Activated T-cell treated with anti-CD3 and anti-CD28 coated beads, Interleukin-2, amount 50 U/mL, for 48 hours (primary cell): ENCODE measurements at places on chromosomes 13 and 19.
A peak's percentile ranks its signal among the peaks of the same experiment; 100 is the strongest.

GRCh38 chr19:11479090-11479897, 1.6 kb downstream of the ELAVL3 start:
- peak; percentile 70 for DNase-seq

- peak; percentile 19 for DNase-seq
These were observed 161.4 kb downstream of the EFNB2 start for GRCh38 chr13:106373989-106374572.

GRCh38 chr19:39599116-39599515, 3.2 kb upstream of the LGALS13 start:
- peak; percentile 46 for DNase-seq

DNA sequence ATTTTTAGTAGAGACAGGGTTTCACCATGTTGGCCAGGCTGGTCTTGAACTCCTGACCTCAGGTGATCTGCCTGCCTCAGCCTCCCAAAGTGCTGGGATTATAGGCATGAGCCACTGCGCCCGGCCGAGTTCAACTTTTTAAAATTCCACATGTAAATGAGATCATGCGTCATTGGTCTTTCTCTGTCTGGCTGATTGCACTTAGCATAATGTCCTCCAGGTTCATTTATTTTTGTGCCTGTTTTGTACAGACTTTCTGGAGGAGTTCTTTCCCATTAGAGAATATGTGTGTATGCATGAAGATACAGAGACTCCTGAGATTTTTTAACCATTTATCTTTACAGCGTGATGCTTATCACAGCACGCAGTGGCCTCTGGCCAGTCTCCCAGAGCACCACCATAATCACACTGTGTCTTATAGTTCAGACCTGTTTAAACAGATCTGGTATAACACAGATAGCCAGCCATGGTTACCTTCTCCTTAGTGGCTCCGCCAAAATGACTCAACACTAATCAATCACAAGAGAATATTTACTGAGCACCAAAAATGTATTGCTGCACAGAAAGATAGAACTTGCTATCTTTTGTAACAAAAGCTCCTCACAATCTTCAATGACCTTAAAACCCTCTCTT, 11.4 kb upstream of the STARD13 start:
- DNase-seq, result no peak

DNA sequence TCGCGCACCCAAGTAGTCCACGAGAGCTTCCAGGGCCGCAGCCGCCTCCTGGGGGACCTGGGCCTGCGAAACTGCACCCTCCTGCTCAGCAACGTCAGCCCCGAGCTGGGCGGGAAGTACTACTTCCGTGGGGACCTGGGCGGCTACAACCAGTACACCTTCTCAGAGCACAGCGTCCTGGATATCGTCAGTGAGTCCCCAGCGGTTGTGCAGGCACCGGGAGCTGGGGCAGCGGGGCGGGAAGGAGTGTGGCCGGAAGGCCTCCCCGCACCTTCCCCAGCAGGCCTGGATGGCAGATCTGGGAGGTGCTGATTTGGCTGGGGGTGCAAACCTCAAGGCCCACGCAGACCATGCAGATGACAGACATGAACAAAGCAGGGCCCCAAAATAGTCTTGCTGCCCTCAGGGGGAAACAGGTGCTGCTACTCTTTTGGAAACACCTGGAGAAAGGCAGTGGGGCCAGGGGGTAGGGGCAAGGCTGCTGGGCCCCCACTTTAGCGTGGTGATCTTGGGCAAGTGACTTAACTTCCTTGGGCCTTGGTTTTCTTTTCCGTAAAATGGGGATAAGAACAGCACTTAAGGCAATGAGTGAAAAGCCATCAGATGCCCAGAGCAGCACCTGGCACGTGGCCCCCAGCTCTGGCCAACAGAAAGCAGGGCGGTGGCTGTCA, 4.0 kb downstream of the MAG start:
- peak; percentile 52 for DNase-seq

DNA sequence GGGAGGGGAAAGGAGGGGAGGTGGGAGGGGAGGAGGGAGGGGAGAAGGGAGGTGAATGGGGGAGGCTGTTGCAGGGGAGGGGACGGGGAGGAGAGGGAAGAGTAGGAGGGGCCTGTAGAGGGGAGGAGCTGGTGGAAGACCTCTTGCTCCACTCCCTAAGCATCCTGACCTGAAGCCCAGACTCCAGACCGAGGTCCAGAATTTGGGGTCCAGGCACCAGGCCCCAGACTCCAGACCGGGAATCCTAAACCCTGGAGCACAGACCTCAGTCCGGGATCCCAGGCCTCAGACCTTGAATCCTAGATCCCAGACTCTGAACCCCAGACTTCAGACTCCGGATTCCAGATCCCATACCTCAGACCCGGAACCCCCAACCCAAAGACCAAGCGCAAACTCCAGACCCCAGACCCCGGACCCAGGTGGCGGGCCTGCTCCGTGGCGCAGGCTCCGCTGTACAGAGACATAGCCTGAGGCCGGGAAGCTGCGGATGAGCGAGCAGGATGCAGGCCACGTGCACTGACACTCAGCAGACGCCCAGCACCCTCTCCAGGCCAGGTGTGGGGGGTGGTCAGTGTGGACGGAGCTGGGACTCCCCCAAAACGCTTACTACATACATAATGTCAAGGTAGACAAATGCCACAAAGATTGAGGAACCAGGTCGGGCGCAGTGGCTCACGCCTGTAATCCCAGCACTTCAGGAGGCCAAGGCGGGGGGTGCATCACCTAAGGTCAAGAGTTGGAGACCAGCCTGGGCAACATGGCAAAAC, 710 bp upstream of the BTBD2 start:
- DNase-seq, result peak; percentile 48

- DNase-seq, result no peak
These were observed 33.0 kb upstream of the VSTM2B start for GRCh38 chr19:29492769-29493168.

GRCh38 chr19:2084993-2085720, 11.0 kb downstream of the MOB3A start:
- DNase-seq, result peak; percentile 90
